ENCODE measurements at places on chromosomes 1 and 21.

DNA sequence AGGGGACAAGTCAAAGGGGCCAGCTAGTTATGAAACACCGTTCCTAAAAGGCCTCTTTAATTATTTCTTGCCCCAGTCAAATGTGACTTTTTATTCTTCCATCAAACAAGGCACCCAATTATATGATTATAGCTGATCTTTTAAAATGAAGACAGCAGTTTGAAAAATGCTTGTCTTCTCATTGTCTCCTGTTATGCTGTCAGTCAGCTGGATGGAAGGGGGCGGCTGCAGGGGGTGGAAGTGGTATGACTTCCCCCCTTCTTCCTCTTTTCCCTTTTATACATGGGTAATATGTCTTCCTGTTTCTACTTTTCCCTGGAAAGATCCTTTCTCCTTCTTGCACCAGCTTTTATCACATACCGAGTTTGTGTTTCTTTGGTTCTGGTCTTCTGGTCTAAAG, 25.8 kb upstream of the KCNA10 start:
- DNase-seq = no peak

GRCh38 chr1:27868556-27868931, 3.8 kb upstream of the THEMIS2 start:
- no peak for DNase-seq

- no peak for DNase-seq
These were observed 16.5 kb downstream of the MEGF6 start for GRCh38 chr1:3594706-3595377.

GRCh38 chr1:16387201-16388188, 20.5 kb downstream of the SZRD1 start:
- DNase-seq = no peak

- no peak for DNase-seq
These were observed 437.1 kb downstream of the PTBP2 start for GRCh38 chr1:97158691-97159096.

DNA sequence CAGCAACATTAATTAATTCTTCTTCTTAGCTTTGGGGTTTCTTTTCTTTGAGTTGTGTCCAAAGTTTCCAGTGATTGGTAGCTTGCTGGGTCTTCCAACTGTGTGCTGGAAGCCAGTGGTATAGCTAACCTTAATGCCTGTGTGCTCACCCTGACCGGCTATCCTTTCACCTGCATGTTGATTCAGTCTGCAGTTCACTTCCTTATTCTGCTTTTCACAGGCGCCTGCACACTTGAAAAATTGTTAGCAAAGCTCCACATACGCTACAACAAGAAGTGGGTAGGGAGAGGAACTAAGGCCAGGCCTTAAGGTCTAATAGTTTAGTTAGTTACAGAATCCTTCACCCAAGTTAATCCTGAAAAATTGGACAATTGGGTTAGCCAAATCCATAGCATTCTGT, 35.7 kb downstream of the NCF2 start:
- DNase-seq = no peak

- DNase-seq = no peak
These were observed 1.0 kb upstream of the MCOLN2 start for GRCh38 chr1:84997667-84998600.

DNA sequence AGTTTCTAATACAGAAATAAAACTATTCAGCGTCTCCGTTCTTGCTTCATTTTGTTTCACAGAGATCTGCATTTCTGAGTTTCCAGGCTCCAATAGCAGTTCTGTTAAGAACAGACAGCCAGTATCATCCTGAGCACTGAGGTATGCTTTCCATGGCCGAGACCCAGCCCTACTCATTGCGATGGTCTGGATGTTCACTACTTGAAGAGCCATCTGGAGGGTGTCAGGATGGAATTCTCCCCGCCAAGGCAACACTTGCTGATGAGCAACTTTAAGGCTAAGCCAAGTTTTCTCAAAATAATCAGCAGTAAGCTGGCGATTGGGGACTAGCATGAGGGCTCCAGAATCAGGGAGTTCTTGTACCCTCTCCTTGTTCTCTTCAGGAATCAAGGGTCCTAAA, 7.7 kb upstream of the BCL2L15 start:
- DNase-seq = no peak

GRCh38 chr1:185846672-185847444, 112.7 kb downstream of the HMCN1 start:
- DNase-seq = no peak
